ENCODE measurements at places on chromosomes 1 and 21.

DNA sequence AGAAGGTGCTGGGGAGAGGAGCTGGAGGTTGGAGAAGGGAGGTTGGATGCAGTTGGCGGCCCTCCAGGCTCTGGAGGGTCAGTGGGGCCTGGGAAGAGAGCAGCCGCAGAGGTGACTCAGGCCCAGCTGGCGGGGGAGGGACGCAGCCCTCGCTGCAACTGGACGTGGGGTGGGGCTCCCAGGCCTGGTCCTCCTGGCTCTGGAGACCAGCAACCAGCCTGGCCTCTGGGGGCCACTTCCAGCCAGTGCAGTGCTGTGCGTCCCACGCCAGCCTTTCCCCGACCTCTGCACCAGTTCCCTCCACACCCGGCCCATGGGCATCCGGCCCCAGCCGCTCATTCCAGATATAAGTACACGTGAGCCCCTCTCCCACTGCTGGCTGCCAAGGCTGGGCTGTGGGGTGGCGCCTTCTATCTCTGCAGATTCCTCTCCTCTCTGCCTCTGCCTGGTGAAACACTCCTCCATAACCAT is 38.0 kb upstream of the COL18A1 start:
- peak; percentile 95 for DNase-seq

DNA sequence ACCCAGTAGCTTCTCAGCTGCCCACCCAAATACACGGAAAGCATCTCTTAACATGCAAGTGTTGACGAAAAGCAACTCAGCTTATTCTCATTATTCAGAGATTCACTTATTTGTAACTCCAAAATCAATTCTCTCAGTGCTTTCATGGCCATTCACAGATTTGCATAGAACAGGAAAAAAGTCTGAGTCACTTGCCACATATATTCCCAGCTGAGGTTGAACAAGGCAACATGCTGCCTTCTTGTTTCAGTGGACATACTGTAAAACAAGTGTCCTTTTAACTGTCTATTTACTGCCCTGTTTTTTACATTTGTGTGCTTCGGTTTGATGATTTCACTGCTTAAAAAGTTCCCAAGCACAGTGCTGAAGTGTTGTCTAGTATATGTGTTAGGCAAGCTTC is 273.0 kb downstream of the LTN1 start:
- DNase-seq: no peak

- no peak for DNase-seq
Measured at GRCh38 chr1:180287988-180288705, 58.1 kb downstream of the LHX4 start.

- no peak for DNase-seq
Measured at GRCh38 chr1:41564741-41565475, 80.4 kb upstream of the EDN2 start.

DNA sequence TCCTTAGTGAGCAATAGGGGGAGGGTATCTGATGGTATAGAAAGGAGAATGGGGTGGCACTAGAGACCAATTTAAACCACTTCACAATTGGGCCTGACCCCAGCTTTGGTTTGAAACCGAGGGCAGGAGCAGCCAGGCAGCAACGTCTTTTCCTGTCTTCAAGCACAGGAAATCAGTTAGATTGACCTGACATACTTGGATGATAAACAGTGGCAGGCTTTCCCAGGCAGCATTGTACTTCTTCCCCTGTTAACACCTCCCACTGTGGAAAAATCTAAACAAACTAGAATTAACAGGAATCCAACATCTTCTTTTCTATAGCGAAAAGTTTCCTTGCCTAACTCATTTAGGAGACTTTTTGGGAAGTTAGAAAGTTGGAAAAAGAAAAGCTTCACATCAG is 40.6 kb downstream of the SELL start:
- no peak for DNase-seq

DNA sequence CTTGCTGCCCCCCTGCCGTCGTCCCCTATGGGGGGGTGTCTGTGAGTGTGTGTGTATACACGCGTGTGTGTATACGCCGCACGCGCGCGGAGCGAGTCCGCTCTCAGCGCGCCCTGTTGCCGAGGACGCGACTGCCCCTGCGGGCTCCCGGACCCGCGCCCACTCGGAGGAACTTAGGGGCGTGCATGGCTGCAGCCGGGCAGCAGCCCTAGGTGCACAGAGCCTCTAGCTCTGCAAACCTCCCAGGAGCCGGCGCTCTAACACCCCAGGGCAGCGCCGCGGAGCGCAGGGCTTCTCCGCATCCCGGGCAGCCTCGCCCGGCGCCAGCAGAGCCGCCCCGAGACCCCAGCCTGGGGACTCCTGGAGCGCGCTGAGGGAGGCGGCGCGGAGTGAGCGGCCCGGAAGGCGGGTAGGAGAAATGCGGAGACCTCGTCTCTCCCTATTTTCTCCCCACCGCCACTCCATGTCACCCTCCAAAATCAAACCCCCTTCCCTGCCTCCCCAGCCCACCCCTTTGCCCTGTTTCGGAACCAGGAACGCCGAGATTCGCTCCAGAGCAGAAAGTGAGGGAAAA is 574 bp downstream of the ITPKB start:
- no peak for DNase-seq

DNA sequence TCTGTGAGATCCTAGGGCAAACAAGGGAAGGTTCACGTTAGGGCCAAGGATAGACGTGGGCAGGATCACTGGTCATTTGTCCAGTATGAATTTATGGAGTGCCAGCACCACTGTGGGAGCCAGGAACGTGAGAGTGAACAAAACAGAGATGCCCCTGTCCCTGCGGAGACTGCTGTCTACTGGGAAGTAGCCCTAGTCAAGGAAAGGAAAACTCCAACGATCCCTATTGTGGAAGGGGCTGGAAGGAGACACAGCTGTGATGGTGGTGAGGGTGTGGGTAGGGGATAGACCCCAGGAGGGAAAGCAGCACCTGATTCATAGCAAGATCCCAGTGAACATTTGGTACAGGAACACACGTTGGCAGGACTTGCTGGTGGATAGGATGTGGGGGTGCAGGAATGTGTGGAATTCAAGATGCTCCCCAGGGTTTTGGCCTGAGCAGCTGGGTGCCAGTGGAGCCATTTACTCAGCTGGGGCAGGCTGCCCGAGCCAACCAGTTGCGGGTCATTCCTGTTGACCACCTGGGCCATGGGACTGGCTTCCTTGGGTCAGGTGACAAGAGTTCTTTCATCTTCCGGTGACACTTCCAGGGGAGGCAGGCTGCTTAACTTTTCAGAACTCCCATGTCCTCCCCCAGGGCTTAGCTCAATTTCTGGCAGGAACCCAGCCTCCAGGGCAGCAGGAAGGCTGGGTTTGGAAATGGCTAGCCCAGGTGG is 1.2 kb upstream of the ATP13A2 start:
- DNase-seq: no peak

- DNase-seq: no peak
Measured at GRCh38 chr1:167463080-167463479, 55.2 kb downstream of the CD247 start.

DNA sequence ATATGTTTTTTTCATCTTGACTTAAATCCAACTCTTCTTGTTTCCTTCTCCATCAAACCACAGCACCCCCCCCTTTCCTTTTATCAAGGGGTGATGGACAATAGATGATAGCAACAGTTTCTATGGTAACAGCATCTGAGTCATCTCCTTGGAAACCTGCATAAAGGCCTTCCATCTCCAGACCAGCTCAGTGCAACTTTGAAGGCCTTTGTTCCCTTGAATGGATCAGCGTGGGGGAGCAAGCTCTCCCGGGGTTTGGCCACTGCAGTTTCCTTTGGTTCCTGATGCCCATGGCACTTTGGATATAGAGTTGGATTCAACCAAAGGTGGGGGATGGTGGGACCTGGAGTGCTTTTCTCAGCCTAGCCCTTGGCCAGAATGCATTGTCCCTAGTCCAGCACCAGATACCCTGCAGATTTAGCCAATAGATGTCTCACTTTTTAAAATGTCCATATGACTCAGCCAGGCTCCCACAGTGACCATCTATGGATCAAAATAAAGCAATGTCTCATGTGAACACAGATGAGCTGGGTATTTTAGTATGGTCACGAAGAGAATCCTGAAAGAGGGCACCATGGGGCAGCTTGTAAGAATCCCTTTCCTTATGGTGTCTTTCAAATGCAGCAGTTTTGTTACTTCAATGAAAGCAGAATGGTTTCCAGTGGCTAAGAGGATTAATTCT is 127.7 kb downstream of the SPATA46 start:
- DNase-seq: peak; percentile 21

GRCh38 chr21:33374450-33375096 is 28.6 kb upstream of the IFNGR2 start:
- DNase-seq: peak; percentile 58

- peak; percentile 46 for DNase-seq
Measured at GRCh38 chr1:56081173-56081572, 498.2 kb downstream of the PLPP3 start.

GRCh38 chr1:231665101-231665500 is 38.5 kb downstream of the DISC1 start:
- no peak for DNase-seq

DNA sequence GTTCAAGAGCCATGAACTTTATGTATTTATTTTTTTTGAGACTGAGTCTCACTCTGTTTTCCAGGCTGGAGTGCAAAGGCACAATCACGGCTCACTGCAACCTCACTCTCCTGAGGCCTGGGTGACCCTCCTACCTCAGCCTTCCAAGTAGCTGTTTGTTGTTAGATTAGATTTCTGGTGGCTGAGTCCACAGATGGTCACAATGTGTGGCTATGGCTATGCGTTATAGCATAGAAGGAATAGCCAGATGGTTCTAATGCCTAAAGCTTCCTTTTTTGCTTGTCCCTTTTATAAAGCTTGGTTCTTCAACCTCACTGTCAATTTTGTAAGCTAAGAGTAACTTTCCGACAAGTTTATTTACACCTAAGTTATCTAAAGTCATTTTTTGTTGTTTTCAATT is 62.3 kb upstream of the FMN2 start:
- DNase-seq: peak; percentile 7

GRCh38 chr1:160148121-160148520 is 3.3 kb upstream of the ATP1A4 start:
- no peak for DNase-seq

DNA sequence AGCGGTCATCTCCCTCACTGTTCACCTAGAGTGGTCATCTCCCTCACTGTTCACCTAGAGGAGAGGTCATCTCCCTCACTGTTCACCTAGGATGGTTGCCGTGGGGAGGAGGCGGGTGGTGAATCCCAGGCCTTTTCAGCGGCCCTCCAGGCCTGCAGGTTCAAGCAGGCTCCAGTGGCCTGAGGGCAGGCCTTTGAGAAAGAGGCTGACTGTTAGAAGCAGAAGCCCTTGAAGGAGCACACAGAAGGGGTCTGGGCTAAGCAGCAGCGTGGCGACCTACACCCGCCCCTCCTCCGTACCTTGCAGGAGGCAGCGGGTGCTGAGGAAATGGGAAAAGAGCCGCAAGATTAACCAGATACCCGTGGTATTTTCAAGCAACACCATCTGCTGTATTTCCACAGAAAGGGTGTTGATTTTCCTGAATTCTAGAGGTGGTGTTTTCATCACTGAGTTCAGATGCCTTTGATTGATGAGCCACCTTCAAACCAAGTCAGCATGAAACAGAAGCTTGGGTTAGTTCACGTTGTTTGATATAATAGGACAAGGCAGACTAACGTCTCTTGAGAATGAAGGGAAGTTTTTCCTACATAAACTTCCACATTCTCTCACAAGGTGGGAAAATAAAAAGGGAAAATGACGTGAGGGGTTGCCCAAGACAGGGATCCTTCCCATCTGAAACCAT is 289.5 kb downstream of the KIF26B start:
- DNase-seq: no peak

DNA sequence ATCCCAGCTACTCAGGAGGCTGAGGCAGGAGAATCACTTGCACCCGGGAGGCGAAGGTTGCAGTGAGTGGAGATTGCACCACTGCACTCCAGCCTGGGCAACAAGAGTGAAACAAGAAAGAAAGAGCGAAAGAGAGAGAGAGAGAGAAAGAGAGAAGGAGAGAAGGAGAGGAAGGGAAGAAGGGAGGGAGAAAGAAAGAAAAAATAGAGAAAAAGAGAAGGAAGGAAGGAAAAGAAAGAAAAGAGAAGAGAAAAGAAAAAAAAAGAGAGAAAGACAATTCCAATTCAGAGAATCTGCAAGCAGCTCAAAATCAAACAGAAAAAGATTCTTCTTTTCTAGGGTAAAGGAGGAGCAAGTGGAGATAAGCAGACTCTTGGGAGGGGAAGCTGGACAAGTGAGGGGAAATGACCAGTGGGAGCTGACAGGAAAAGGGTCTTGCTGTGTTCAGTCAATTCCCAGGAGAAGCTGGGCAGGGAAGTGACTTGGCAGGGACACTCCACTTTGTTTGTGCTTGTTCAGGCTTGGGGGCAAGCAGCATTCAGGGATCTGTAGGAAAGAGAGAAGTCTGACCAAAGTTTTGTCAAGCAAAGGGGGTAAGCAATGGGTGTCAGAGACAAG is 3.6 kb upstream of the CAPN2 start:
- no peak for DNase-seq

DNA sequence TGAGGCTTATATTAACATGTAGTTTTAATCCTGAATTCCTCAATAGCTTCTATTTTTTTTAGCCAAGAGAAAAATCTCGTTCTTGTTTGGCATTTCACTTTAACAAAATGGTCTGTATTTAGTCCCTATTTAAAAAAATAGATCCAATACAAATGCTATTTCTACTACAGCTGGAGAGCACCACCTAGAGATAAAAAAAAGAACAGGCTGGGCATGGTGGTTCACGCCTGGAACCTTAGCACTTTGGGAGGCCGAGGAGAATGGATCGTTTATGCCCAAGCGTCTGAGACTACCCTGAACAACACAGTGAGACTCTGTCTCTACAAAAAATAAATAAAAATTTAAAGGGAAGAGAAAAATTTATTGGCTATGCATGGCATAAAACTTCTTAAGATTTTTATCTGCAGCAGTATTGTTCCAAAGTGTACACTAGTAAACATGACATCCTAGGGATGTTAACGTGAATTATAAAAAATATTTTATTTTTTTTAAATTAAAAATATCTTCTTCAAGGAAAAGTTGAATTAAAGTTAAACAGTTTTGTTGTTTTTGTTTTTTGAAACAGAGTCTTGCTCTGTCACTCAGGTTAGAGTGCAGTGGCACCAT is 4.4 kb downstream of the ST7L start:
- peak; percentile 54 for DNase-seq

DNA sequence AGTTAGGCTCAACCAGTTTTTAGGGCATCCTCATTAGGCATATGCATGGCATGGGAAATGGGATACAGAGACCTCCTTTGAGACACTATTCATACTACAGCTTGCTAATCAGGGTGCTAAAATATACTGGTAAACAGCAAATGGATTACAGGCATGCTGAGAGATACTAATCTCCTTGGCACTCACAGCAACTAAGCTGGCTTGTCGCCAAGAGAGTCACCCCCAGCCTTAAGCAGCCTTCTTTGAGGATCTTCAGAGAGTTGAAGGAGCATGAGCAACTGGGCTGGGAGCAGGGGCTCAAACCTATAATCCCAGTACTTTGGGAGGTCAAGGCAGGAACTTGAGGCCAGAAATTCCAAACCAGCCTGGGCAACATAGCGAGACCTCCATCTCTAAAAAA is 120.1 kb upstream of the NR5A2 start:
- no peak for DNase-seq

Measured in brain microvascular endothelial cell (primary cell).